Heart left ventricle (tissue), 16 donors: ENCODE measurements at places on chromosomes 3 and 15.

- no peak for DNase-seq
Measured at GRCh38 chr15:41483519-41483918, 10.2 kb upstream of the ITPKA start.

- DNase-seq = no peak
Measured at GRCh38 chr3:119595639-119596334, 1.9 kb upstream of the PLA1A start.

DNA sequence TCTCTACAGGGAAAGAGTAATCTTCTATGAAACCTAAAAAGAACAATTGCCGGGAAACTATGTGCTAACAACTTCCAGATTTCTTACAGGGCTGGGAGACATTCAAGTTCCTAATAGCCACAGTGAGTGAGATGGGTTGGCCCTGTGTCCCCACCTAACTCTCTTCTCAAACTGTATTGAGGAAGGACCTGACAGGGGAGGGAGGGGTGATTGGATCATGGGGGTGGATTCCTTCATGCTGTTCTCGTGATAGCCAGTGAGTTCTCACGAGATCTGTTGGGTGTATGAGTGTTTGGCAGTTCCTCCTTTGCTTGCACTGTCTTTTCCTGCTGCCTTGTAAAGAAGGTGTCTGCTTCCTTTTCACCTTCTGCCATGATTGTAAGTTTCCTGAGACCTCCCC is 958.7 kb downstream of the AGBL1 start:
- DNase-seq = no peak

DNA sequence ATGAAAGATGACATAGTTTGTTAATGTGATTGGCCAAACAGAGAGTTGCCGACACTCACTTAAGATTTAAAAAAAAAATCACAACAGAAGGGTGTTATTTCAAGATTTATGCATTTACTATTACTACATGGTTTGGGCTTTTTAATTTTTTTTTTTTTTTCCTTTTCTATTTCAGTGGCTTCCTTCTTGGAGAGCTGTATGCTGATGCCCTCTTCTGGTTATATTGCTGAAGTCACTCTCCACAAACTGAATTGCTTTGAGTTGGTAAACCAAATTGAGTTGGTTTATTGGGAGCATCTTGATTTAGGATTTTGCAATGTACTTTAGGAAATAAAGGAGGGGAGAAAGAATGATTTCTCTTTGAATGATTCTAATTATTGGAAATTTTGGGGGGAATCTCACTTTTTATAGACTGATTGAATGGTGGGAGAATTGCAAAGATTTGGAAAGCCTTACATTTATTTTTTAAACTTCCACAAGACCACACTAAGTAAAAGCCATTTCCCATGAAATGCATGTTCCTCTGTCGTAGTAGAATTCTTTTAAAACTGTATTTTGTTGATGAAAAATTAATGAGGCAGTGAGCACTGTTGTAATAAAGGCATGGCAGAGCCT is 186.6 kb upstream of the FEZF2 start:
- DNase-seq = no peak

DNA sequence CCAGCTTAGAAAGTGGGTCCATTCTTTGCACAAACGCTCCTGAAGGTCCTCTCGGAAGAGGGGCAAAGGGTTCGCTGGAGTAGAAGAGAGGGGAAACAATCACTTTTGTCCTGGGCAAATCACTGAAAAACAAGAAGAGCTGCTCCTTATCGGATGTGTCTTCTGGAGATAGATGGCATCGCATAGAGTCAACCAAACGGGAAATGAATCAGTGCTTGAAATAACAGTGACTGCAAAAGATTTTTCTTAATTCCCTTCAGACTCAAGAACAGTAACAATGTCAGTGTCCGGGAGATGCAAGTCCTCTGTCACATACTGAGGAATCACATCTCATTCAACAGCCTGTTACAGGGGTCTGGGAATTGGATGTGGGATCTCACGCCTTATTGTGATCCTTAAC is 78.8 kb upstream of the PCSK6 start:
- DNase-seq = no peak

GRCh38 chr3:59341459-59341858 is 291.6 kb upstream of the CFAP20DC start:
- no peak for DNase-seq

DNA sequence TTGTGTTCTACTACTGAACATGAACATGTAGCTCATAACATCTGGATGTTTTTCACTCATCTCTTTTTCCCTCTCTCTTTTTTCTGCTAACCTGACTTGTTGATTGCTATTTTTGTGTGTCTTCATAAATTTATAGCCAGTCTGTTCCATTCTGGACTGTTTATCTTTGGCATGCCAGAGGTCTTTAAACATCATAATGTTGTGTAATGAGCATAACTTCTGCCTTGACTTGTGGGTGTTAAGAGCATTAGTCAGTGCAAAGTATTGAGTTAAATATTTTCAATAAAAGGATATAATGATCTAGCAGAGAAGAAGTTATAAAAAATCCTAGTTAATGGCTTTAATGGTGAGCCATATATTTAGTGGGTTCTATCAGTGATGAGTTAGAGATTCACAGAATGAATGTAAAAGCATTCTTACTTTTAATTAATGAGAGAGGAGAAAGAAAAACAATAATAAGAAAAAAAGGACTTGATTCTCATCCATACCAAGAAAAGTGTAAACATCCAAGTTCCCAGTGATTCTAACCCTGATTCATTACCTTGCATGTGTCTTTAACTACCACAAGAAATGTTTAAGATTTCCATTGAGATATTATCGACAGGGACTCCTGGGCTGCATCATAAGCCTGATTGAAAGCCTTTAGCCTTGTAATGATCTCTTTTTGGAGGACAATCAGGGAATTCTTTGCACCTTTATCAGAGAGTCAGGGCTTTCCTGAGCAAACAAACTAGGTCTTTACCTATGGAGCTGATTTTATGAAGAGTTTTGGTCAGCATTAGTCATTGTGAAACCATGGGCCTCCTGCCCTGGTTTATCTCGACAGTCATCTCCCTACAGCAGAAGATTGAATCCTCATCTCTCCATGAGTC is 22.9 kb downstream of the MITF start:
- DNase-seq = no peak

DNA sequence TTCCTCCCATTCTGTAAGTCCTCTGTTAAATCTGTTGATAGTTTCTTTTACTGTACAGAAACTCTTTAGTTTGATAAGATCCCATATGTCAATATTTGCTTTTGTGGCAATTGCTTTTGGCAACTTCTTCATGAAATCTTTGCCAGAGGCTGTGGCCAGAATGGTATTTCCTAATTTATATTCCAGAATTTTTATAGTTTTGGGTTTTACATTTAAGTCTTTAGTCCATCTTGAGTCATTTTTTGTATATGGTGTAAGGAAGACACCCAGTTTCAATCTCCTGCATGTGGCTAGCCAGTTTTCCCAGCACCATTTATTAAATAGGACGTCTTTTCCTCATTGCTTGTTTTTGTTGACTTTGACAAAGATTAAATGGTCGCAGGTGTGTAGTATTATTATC is 372.4 kb upstream of the CADM2 start:
- DNase-seq = no peak
